Coronary artery (tissue), 2 donors: ENCODE measurements at places on chromosomes 5 and 9.

GRCh38 chr5:111509119-111509518 lies 3.2 kb downstream of the STARD4 start:
- no peak for DNase-seq

GRCh38 chr5:172834415-172835289 lies 601 bp downstream of the ERGIC1 start:
- DNase-seq, result peak; percentile 78

DNA sequence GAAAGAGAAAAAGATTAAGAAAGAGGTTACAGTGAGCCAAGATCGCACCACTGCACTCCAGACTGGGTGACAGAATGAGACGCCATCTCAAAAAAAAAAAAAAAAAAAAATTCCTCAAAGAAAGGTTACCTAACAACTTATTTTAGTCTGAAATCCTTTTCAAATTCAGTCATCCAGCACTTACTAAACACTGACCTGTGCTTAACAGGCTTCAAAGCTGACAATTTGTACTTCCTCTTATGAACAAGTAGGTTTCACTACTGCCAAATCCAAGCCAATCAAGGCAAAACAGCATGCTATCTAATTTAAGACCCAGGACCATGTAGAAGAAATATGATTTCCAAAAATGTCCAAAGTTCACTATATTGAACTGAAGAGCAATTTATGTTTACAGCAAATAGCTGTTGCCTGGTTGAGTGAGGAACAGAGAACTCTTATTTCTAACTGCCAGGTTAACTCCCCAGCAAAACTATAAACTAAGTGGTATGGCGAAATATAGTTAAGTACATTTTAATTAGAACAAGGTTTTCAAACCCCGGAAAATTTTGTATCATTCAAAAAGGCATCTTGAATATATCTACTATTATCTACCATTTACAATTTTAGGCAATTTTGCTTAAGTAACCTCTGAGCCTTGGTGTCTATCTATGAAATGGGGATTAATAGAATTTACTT lies 13.4 kb downstream of the PWWP2A start:
- DNase-seq, result no peak

DNA sequence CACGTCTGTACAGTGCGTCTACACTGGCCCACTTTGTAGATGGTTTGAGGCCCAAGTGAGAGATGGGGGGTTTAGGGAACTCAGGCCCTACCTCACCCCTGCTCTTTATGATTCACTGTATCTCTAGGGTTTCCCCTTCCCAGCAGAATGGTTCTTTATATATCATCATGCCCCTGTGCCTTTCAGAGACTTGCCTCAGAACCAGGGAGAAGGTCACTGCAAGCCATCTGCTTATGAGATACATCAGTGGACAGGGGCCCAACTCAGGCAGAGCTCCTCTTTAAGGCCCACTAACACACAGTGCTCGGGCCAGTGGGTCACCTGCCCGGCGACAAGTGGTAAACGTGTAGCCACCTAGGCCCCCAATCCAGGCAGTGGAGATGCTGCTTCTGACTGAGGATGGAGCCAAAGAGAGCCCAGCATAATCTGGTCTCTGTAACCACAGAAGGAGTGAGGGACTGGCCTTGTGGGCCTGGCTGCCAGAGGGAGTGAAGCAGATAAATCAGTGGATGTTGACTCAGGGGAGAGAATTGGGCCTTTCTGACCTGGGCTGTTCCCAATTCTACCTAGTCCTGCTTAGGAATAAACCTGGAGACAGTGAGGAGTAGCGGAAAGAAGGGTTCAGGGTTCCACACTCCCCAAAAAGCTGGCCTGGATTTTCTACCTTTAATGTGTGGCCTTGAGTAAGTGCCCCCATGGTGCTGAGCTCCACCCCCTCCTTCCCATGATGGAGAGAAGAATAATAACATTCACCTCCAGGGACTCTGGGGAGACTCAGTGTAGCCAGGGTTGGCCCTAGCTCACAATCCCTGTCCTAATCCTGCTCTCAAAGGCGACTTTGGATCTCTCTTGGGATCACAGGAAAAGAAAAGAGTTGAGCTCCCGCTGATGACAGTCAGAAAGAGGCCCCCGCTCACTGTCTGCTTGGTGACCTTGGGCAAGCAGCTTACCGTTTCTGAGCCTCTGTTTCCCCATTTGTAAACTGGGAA lies 2.8 kb upstream of the DUSP1 start:
- no peak for DNase-seq

DNA sequence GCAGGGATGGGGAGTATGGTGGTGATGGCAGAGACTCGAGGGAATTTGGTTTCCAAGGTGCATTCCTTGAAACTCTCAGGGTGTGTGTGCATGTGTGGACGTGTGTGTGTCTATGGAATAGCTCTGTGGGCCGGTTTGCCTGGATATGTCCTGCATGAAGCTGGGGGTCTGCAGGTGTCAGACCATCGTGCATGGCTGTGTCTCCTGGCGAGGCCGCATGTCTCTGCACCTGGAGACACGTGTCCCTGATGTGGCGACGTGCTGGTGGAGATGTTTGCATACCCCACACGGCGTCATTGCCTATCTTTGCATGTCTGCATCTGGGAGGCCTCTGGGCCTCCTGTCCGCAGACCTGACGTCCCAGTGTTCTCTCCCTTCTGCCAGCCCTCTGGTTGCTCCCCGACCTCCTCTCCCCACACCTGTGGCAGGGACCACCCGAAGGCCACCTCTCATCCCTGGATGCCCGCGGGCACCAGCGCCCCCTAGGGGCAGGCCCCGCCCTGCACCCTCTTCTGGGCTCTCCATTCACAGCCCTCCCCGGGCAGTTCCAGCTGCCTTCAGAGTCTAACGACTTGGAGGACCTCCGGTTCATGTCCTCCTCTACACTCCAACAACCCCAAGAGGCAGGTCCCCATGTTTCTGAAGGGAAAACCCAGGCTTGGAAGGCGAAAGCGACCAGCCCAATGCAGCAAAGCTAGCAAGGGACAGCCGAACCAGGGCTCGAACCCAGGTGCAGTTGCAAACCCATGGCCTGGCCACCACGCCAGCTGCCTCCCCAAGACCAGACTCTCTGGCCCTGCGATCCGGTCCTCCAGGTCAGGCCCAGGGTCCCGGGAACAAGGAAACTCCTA lies 88.6 kb downstream of the LMX1B start:
- peak; percentile 65 for DNase-seq

- DNase-seq, result no peak
Measured at GRCh38 chr5:176994460-176995121, 12.0 kb downstream of the UIMC1 start.

DNA sequence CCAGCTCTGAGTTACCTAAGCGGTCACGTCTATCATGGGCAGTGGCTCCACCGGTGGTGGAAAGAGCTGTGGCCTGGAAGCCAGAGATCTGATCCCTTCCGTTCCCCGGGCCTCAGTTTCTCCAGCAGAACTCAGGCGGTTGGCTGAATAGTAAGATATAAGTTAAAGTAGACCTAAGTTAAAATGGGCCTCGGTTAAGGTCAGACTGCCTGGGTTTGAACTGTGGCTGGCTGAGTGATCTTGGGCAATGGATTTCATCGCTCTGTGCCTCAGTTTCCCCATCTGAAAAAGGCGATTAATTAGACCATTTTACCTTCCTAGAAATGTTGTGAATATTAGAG lies 997 bp downstream of the COL15A1 start:
- no peak for DNase-seq
